Hematopoietic multipotent progenitor cell (in vitro differentiated cells): ENCODE measurements at places on chromosomes 6 and 20. TPM values are rescaled to one million over a fixed set of nuclear protein-coding genes. Genes with fewer than 3 reads are reported as not detected.
A peak's percentile ranks its signal among the peaks of the same experiment; 100 is the strongest.

The VNN1 gene
- 2.2 TPM for total RNA-seq

The TRAM2 gene
- total RNA-seq, result 8.6 TPM

The CST2 gene
- not detected for total RNA-seq

The DEF6 gene
- total RNA-seq, result 80.5 TPM

The LEMD2 gene
- 30.4 TPM for total RNA-seq

The OR2H1 gene
- not detected for total RNA-seq

The TRDN gene
- not detected for total RNA-seq

The TFAP2C gene
- under 0.01 TPM for total RNA-seq

DNA sequence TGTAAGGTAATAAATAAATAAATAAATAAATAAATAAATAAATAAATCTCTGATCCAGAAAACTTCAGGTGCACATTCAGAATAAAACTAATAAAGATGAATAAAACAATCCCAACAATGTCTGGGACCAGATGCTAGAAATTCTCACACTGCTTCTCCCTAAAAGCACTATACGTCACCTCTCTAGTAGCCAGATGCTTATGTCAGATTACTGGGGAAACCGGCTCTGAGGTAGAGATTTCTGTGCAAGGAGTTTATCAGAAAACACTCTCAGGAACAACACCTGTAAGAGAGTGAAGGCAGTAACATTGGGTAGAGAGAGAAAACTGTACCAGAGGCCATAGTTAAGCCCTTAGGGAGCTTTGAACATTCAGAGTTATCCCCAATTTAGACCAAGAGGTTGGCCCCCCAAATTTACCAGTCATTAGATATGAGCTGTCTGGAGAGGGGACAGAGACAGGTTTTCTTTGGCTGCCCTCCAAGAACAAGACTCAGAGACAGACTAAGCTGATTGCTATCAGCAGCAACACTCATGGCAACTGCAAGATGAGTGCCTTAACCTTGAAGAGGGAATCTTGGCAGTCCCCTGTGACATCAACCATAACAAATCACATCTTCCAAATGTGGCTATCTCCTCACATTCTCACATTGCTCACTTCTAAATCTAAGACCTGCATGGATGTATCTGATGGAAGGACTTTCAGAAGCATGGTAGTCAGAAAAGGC, 151.2 kb upstream of the BMP5 start:
- peak; percentile 13 for DNase-seq

DNA sequence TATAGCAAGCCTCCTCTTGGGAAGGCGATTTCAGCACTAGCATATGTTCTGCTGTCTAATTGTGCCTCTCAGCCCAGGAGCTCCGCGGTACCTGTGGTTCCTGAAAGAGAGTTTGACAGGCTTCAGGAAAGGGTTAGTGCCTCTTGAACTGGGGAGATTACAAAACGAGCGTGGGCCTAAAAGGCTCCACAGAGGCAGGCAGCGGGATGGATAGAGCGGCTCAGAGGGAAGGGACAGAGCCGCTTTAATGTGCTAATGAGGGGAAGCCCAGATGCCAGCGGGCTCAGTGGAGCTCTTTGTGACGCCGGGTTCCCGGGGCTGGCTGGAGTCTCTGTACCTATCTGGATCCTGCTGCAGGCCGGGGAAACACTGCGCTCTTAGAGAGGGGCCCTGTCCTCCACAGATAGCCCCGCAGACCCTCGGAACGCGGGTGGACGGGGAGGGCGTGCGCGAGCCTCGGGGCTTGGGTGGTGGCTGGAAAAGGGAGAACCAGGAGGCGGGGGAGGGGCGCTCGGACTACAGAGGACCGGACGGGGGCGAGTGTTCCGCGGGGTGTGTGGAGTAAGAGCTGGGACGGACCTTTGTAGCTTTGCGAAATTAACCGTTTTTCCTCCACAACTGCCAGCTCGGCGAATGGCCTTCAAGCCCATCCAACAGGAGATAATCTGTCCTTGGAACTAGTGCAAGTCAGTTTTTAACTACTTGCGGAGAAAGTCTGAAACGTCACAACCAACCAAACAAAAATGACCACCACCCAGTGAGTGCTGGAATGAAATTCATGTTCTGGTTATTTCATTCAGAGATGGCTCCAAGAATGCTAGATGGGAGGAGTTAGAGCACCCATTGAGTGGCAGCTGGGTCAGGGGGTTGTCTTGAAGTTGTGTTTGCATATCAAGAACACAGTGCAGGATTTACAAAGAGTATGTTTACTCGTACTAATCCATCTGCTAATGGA, 13.0 kb downstream of the SLC35F1 start:
- DNase-seq, result no peak

DNA sequence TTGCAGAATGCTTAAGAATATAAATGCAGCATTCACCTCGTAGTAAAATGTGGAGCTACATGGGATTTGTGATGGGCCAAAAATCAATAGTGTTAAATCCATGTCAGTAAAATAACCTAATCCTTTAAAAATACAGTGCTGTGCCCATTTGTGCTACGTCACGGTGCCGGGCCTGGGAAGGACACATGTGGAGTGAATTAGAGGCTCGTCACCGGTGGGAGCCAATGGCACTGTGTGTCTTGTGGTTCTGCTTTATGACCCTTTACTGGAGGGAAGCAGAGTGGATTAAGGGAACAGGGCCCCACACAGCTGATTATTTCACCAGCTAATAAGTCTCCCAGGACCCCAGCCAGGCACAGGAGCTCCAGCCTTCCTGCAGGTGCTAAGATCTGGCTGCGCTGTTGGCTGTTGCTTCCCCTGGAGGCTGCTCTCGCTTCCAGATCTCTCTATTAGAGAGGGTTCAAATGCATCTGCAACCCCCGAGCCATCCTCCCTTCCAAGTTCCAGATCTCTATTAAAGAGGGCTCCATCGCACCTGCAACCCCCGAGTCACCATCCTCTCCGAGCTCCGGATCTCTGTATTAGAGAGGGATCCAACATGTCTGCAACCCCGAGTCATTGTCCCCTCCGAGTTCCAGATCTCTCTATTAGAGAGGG, 405.8 kb downstream of the CDH4 start:
- DNase-seq, result no peak

DNA sequence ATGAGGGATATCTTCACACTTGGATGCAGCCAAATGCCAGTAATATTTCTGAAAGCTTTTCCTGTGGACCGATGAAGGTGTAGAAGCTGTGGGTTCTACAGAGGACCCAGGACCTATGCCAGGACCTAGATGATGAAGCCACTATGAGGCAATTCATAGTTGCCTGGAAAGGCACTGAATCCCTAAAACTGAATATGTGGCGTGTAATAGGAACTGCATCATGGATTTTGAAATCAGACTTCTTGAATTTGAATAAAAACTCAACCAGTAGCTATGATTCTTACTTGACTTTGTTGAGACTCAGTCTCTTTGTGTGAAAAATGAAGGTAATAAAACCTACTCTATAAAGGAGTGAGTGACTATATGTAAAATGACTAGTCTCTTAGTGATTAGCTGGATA, 89.9 kb upstream of the SGK1 start:
- DNase-seq, result no peak

DNA sequence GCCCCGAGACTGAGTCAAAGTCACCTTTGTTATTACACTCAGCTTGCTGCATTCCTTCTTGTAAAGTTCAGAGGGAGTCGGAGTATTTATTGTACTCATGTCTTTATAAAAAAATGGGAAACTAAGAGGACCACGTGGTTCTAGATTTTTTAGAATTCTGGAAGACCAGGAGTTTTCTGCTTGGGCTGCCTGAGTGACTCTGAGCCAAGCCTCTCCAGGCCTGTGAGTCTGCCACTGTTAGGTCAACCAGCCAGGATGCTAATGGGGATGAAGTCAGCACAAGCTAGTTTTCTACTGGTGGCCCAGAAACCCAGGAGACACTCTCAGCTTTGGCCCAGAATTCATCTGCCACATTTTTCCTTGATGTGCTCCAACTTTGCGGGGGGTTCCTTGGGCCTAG, 453.5 kb upstream of the SULF2 start:
- DNase-seq, result no peak

GRCh38 chr6:71258078-71258866, 30.3 kb upstream of the OGFRL1 start:
- no peak for DNase-seq

DNA sequence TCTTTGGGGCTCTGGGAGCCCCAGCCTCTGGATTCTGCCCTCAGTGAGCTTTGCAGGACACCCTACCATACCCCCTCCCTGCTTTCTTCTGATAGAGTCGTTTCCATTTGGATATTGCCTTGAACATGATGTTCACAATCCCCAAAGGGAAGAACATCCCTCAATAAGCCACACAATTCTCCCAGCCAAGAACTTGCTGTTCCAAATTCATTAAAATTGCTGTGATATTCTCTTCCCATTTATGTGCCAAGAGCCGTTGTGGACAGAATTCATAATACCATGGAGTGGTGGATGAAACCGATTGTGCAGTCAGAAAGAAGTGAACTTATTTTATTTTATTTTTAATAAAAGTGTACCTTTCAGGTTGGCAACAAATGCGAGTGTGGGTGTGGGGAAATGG, 95.8 kb downstream of the DHX35 start:
- DNase-seq, result no peak

DNA sequence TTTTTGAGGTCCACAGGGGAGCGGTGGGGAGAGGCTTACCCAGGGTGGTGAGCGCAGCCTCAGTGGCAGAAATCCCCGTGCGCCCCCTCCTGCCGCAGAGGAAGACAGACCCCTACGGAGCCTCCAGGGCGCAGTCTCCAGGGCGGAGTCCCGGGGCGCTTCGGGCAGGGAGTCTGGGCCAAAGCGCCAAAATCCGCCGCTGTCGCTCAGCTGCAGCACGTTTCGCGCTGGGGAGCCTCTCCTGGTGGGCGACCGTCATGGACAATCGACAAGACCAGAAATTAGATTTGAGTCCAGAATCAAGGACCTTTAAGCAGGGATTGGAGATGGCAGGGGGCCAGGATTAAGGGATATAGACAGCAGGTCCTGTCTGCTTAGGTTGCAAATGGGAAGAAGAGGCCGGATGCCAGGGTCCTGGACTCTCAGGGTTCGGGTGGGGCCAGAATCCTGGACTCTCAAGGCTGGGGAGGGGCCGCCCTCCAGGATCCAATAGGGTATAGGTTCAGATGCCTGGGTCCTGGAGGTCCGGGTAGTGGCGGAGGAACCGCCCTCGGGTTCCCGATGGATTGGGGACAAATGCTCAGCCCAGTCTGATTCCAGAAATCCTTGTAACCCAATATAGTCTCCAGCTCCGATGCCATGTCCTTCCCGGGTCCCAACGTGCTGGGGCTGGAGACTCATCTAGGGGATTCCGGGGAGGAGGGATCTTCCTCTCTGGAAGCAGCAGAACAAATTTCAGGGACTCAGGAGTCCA, 7.9 kb upstream of the HLA-E start:
- DNase-seq, result no peak

DNA sequence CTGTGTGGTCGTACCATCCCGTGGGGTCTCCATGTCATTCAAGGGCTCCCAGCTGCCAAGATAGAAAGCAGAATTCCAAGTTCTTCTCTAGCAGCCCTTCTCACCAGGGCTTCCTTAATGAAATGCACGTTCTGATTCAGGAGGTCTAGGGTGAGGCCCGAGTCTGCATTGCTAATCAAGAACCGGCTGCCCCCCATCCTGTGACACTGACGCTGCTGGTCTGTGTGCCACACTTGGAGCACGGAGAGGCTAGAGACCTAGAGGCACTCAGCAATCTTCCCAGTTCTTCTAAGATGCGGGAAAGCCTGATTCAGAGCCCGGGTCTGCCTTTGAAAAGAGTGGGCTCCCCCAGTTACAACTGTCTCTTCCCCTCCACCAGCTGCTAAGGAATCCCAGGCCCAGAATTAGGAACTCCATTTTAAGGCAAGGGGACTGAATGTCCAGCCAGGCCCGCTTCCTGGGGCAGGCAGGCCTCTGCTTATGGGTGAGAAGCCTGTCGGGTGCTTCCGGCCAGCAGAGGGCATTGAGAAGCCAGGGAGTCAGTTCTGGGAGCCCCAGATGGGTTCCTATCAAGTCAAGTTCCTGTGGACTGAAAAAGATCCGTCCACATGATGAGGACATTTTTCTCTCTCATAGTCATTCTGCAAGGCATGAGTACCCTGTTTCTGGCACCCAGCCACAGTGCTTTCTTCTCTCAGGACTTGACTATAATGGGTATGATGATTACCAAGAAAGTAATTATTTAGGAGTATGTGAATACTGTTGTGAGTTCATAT, 69.8 kb upstream of the RIN2 start:
- peak; percentile 20 for DNase-seq

GRCh38 chr6:43798688-43799444, 28.9 kb downstream of the VEGFA start:
- DNase-seq, result no peak

DNA sequence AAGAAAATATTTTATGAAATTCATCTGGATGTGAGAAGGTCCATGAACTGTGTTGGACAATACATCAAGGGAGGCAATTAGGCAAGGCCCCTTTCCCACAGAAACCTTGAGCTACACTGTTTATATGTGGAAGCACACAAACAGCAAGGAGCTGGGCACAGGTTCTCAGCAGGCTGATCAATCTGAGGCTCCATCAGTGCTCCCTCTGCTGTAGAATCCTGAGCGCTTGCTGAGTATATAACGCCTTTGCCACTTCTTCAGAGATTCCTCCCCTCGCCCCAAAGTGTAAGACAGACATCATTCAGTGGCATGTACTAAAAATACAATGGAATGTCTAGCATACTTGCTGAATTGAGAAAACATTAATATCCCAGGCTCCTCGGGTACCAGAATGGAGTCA, 146.9 kb downstream of the PRKN start:
- no peak for DNase-seq

DNA sequence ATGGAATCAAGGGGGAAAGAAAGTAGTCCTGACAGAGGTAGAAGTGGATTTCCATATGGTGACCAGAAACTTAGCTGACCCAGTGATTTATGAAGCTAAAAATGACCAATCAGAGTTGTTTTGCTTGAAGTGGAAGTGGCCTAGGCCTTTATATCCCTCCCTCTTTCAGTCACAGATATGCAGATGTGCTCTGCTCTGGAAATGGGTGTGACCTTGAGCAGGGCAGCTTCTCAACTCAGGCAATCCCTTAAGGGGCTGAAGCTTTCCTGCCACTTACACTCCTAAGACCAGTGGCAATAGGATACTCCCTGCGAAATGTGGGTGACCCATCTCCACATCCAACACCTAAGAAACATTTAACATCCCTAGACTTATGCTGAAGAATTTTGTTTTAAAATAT, 256.6 kb downstream of the EYS start:
- no peak for DNase-seq

GRCh38 chr20:20498076-20498861, 130.4 kb downstream of the INSM1 start:
- no peak for DNase-seq

GRCh38 chr6:122484760-122485159, 13.2 kb upstream of the SERINC1 start:
- DNase-seq, result peak; percentile 57

DNA sequence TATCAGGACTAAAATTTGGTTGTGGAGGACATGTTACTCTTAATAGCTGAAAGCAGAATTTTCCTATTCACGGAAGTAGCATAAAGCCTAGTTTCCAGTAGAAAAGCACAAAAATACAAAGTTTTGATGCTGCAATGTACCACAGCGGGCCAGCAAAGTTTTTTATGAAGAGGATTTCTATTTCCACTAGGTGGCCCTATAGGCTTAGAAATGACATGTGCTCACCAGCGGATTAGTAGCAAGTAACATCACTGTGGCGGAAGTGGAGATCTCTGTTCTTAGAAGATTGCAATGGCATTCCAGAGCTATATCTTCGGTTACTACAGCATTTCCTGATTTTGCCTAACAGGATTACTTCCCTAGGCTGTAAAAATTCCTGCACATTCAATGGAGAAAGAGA, 1219.0 kb upstream of the EYS start:
- DNase-seq, result no peak

- DNase-seq, result peak; percentile 53
These were observed 41.6 kb downstream of the CDKAL1 start for GRCh38 chr6:20575704-20576451.
